Left kidney (tissue), 8 donors: ENCODE measurements at places on chromosomes 11 and 22.

GRCh38 chr11:112795142-112795815, 165.9 kb upstream of the NCAM1 start:
- no peak for DNase-seq

DNA sequence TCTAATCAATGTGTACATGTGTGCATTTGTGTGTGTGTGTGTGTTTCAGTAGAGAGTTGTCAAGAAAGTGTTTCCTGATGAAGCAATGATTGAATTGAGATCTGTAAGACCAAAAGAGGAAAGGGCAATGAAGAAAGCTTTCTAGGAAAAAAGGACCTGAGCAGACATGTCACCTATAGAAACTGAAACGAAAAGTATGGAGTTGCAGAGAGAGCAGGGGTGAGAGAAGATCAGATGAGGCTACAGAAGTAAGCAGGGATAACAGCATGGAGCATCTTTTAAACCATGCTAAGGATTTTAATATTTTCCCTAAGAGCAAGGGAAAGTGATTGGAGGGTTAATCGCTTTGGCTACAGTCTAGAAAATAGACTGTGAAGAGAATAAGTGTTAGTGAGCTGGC, 1459.4 kb upstream of the TENM4 start:
- no peak for DNase-seq

- DNase-seq: no peak
Measured at GRCh38 chr11:5690216-5690615, 626 bp downstream of the TRIM22 start.

GRCh38 chr11:74671520-74672196, 59.6 kb downstream of the CHRDL2 start:
- DNase-seq: no peak

DNA sequence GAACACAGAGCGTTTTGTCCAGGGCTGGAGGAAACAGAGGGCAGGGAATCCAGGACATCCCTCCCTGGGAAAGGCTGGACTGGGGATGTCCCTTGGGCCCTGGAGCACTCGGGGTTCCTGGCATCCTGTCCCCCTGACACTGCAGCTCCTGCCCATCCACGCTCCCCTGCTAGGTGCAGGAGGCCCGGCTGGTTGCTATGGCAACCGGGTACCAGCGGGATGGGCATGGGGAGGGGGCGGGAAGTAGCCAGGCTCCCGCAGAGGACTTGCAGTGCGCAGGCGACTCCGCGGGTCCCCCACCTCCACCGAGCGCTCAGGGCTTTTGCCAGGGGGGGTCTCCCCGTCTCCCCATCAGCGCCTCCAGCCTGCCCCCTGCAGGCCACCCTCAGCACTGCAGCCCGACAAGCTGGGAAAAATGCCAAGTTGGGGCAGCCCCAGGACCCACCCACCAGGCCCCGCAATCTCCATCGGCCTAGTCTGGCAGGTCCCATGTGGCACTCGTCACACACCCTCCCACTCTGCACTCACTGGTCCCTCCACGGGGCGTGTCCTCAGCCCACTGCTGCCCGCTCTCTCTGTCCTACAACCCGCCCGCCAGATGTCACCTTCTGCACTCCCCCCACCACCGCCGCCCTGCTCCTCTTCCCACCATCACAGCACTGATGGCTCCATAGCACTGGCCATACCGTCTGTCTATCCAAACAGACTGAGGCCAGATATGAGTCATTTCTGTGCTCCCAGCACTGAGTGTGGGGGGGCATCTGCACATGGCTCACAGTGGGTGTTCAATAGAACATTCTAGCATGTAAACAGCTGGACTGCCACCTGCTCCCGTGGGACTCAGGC, 31.5 kb downstream of the KIAA0930 start:
- DNase-seq: no peak
